ENCODE measurements at places on chromosomes 1 and 21.

DNA sequence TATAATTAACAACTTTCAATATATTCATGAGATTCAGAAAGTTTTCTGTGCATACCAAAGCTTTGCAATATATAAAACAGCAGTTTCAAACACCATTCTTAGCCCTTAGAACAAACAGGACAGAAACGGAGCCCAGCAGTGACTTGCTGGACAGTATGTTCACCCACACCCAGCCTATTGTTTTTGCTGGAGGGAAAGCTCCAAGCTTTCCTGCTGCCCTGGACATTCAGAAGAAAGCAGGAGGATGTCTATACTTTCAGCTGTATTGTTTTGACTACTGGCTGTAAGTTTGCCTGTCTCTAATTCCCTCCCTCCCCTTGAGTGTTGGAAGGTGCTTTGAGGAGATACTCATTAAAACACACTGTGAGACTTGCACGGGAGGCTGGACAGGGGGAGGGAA lies 9.6 kb downstream of the DENND2C start:
- DNase-seq, result no peak

- DNase-seq, result no peak
These were observed 24.8 kb downstream of the CSF1 start for GRCh38 chr1:109935451-109935900.

GRCh38 chr1:44587796-44588460 lies 86.4 kb downstream of the TMEM53 start:
- DNase-seq, result no peak

GRCh38 chr1:81458186-81458585 lies 342.5 kb upstream of the ADGRL2 start:
- DNase-seq, result no peak

GRCh38 chr1:232529747-232530146 lies 100.2 kb downstream of the SIPA1L2 start:
- DNase-seq, result no peak

- DNase-seq, result no peak
These were observed 5.7 kb downstream of the TSSK3 start for GRCh38 chr1:32367912-32368635.

DNA sequence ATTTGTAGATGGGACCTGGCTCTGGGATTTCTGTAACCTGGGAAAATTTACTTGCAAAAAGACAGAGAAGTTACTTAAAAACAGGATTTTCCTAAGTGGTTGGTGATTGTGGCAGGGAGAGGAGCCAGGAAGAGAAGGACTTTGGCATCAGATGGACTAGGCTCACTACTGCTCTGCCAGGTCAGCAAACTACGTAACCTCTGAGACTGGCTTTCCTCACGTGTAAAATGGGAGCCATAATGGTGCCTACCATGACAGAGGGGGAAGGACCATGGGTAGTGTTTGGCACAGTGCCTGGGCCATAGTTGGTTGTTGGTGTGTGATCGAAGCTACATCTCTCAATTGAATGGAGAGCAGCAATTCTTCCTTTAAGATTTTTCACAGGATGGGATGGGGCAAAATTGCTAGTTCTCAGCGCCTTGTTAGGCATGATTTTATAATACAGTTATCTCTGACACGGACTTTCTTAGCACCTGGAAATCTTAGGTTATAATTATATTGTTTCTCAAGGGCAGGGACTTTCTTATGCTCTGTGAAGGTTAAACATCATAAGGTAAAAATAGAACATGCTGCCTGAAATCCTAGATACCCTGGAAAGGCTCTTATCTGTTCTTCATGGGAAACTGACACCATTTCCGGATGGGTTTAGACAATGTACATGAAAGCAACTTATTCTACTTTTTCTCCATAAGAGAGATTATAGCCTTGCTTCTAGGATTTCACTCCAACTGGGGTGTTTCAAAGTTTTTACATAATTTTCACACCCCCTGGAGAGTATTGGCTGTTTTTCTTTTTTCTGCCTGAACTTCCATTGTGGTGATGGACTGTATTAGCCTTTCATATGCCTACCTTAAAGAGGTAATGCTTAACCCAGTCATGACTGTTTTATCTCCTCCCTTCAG lies 10.9 kb downstream of the ROR1 start:
- no peak for DNase-seq

- no peak for DNase-seq
These were observed 79.0 kb downstream of the GALNT2 start for GRCh38 chr1:230145953-230146476.

- DNase-seq, result no peak
These were observed 10.5 kb downstream of the BCAR3 start for GRCh38 chr1:93671099-93671621.

DNA sequence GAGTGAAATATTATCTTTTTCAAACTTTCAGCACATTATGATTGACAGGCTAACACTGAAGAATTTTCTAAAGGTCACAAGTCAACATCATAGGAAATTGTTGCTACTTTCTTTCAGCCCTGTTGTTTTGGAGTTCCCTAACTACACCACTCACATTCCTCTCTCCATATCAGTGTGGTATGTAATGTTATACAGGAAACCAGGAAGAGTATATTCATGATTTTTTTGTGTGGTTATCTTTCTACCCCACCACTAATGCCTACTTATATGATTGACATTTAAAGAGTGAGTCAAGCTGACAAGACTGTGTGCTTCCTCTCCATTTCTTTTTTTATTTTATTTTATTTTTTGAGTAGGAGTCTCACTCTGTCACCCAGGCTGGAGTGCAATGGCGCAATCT lies 47.8 kb upstream of the PRDM2 start:
- DNase-seq, result no peak

DNA sequence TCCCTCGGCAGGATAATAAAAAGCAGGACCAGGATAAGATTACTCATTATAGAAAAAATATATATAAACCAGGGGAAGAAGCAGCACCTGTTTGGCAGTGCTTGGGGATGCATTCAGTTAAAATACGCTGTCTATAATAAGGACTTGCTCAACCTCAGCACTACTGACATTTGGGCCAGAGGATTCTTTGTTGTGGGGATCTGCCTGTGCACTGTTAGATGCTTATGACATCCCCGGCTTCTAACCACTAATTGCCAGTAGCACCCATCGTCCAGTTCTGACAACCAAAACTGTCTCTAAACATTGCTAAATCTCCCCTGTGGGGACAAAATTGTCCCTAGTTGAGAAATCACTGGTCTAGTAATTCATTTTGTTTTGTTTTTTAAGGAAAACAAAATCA lies 242.1 kb downstream of the SLC45A1 start:
- no peak for DNase-seq

DNA sequence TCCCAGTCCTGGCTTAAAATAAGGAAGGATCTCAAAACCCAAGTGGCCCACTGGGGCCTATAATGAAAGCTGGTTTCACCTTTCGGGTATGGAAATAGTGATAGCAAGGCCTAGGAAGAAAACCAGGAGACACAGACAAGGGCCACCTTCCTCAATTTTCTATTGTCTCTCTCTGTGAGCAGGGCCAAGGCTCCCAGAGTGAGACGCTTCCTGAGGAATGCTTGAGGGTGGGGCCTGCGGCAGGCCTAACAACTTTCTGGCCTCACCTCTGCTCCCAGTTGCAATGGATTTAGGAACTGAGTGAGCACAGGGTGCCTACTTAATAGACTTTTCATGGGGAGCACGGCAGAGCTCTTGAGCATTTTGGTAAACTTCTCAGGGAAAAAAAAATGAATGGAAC lies 300.9 kb downstream of the ASTN1 start:
- no peak for DNase-seq

GRCh38 chr1:4624801-4625200 lies 29.6 kb upstream of the AJAP1 start:
- DNase-seq, result no peak

DNA sequence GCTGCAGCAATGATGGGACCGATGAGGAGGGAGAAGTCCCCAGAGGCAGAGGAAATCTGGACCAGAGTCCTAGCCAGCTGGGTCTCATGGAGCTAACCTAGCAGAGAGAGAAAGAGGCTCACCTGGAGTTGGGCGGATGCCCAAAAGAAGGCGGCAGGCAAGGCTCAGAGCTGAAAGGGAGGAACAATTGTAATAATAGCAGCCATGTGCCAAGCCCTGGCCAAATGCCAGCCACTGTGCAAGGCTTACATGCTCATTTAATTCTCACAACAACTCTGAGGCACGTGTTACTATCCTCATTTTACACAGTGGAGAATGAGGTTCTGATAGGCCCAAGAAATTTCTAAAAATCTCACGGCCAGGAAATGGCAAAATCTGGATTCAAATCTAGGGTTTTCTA lies 50.0 kb upstream of the ZNF648 start:
- DNase-seq, result no peak

DNA sequence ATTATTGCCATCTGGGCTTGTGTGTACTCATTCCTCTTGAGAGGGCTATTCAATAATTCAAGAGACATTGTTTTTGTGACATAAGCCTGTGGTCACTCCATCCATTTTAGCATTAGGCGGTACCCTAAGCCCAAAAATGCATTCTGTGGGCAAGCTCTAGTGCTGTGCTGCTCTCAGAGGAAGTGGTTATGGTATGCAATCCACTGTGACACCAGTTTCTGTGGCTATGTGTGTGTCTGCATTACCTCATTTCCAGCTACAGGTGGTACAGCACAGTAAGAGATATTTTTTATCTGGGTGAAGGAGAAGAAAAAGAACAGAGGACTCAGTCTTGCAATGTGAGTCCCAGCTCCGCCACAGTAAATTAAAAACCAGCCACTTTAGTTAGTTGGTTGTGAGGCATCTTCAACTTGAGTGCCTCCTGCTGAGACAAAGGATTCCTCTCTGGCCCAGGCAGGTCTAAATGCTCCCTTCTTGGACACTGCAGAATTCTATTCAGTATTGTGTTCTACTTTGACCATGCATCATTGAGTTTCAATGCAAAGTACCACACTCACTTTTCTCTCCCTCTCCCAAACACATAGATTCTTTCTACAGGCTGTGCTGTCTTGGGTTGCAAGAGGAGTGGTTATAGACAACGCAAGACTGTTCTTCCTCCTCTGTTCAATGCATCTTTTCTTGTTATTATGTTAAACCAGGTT lies 777.8 kb upstream of the BRINP3 start:
- no peak for DNase-seq
